Sciatic nerve (tissue), 2 donors: ENCODE measurements at places on chromosomes 11 and 22.

DNA sequence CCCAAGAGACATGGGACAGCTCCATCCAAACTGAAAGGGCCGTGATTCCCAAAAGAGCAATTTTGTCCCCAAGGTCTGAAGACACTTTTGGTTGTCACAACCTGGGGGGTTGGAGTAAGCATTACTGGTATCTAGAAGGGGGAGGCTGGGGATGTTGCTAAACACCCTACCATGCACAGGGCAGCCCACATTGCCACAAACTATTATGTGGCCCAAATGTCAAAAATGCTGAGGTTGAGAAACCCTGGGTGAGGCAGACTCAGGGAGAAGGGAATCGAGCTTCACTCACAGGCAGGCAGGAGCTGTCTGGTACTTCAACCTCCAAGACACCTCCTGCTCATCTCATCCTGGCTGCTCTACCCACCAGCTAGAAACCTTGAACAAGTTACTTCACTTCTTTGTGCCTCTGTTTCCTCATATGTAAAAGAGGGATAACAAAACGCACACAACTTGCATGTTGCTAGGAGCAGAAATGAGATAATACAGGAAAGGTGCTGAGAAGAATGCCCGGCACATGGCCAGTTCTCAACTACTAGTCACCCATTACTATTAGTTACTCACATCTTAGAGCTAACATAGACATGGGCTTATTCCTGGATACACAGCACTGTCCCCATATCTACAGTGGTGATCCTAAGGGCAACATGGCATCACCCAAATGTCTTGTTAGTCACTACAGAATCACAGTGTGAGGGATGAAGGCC is 8.8 kb downstream of the SERPIND1 start:
- DNase-seq, result no peak

- DNase-seq, result no peak
Observed at GRCh38 chr22:30400159-30400558, 3.3 kb downstream of the SEC14L2 start.

- DNase-seq, result no peak
Observed at GRCh38 chr11:77266766-77267165, 34.7 kb downstream of the GDPD4 start.

DNA sequence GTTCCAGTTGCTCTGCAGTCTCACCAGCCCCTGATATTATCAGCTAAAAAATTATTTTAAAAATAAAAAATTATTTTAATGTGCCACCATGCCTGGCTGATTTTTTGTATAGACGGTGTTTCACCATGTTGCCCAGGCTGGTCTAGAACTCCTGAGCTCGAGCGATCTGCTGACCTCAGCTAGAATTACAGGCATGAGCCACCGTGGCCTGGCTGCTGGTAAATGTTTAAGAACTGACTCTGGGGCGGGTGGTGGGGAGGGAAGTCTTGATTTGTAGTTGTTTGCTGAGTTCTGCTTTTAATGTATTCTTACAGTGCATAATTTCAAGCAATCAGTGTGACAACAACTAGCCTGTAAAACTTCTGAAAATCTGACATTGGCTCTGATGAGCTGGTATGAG is 120.9 kb upstream of the PLET1 start:
- no peak for DNase-seq

GRCh38 chr22:33542153-33542552 is 378.1 kb downstream of the LARGE1 start:
- no peak for DNase-seq

- DNase-seq, result no peak
Observed at GRCh38 chr11:73394416-73395296, 18.5 kb downstream of the RELT start.

GRCh38 chr22:39153220-39153717 is 789 bp upstream of the CBX7 start:
- peak; percentile 71 for DNase-seq

- no peak for DNase-seq
Observed at GRCh38 chr11:117945047-117945810, 16.0 kb upstream of the TMPRSS13 start.

DNA sequence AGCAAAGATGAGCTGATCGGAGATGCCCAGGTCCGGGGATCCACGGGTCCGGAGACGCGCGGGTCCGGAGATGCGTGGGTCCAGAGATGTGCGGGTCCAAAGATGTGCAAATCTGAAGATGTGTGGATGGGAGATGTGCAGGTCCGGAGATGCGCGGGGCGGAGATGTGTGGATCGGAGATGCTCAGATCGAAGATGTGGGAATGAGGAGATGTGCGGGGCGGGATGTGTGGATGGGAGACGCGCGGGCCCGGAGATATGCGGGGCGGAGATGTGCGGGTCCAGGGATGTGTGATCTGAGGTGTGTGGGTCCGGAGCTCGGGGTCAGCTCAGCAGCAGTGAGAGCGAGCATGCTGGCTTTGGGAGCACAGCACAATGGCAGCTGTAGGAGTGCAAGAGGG is 35.5 kb downstream of the CDPF1 start:
- DNase-seq, result no peak

DNA sequence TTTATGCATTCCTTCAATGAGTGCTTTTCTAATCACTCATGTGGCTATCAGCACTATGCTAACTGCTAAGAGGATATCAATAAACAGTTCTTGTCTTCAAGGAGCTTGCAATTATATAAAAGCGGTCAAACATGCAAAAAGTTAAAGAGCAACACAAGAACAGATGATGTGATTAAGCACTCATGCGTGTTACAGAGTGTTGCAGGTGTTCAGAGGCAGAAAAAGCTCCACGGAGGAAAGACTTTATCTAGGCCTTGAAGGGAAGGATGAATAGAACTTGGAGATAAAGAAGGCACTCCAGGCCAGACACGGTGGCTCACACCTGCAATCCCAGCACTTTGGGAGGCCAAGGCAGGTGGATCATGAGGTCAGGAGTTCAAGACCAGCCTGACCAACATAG is 13.6 kb downstream of the CD3E start:
- no peak for DNase-seq
